ENCODE measurements at places on chromosomes 16 and 17.

DNA sequence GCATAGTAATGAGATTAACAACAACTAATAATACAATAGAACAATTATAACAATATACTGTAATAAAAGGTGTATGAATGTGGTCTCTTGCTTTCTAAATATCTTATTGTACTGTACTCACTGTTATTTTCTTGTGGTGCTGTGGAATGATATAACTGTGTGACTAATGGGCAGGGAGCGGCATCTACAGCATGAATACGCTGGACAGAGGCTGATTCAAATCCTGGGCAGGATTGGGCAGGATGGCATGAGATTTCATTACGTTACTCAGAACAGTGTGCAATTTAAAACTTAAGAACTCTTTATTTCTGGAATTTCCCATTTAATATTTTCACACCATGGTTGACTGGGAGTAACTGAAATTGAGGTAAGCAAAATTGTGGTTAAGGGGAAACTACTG lies 1239.8 kb upstream of the GOT2 start:
- DNase-seq = no peak
- no peak overlapping the region for H3K27ac ChIP-seq
- H3K36me3 ChIP-seq = no peaks in the 10 kb centered on the region
- no peak overlapping the region for H3K4me3 ChIP-seq
- H3K4me1 ChIP-seq = no peaks in the 10 kb centered on the region

DNA sequence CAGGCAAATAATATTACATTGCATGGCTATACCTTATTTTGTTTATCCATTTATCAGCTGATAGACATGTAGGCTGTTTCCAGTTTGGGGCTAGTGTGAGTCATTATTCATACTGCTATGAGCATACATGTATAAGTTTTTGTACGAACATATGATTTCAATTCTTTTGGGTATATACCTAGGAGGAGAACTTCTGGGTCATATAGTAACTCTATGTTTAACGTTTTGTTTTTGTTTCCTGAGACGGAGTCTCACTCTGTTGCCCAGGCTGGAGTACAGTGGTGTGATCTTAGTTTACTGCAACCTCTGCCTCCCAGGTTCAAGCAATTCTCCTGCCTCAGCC lies 2.4 kb upstream of the ITGAL start:
- H3K4me1 ChIP-seq = no peaks in the 10 kb centered on the region
- no peak overlapping the region for H3K27ac ChIP-seq
- no peak for DNase-seq
- H3K4me3 ChIP-seq = no peak overlapping the region

- no peaks in the 10 kb centered on the region for H3K27me3 ChIP-seq
- DNase-seq = no peak
- no peak overlapping the region for H3K27ac ChIP-seq
- no peak overlapping the region for H3K4me3 ChIP-seq
Observed at GRCh38 chr17:12821376-12821940, 32.2 kb downstream of the ARHGAP44 start.

- no peaks in the 10 kb centered on the region for H3K27me3 ChIP-seq
- H3K27ac ChIP-seq = no peak overlapping the region
- no peaks in the 10 kb centered on the region for H3K4me1 ChIP-seq
Observed at GRCh38 chr16:49369651-49370611, 3.7 kb upstream of the C16orf78 start.

DNA sequence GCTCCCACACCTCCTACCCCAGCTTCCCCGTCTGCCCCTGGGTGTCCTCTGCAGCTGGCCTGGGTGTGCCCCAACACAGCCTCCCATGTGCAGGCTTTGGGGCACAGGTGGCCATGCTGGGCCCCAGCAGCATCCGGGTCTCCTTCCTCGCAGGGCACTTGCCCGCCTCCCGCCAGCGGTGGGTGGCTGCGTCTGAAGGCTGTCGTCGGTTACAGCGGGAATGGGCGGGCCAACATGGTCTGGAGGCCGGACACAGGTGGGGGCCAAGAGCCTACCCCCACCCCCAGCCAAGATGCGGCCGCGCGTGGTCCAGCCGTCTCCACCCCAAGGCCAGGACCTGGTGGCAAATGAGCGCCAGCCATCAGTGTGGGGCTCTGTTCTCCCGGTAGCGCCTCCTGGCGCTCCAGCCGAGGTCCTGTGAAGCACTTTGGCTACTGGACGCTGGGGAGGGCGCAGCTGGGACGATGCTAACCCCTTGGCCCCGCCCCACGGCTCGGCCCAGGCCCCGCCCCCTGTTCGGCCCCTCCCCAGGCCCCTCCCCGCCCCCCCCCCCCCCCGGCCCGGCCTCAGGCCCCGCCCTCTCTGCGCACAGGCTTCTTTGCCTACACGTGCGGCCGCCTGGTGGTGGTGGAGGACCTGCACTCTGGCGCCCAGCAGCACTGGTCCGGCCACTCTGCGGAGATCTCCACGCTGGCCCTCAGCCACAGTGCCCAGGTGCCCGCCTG lies 7.3 kb upstream of the RHOT2 start:
- H3K27ac ChIP-seq = no peak overlapping the region
- DNase-seq = peak; percentile 70
- no peaks in the 10 kb centered on the region for H3K27me3 ChIP-seq

DNA sequence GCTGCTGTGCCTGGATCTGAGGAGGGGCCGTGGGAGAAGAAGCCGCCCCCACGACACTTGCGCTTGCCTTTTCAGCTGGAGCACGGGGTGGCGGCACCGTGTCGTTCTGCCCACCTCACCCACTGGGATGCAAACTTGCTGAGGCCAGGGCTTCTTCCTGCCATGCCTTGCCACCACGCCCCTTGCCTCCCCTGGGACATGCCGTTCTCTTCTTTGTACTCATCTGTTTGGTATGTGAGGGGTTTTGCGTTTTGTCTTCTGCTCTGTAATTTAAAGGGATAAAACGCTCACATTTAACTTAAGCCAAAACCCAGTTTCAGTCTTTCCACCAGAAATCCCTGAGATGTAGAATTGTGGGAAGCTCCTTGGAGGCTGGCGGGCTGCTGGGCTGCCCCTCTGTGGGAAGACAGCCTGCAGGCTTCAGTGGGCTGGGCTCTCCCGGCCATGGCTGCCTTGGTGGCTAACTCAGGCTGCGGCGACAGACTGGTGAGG lies 180.2 kb downstream of the RPTOR start:
- H3K4me1 ChIP-seq = peaks cover 25% of the 10 kb centered on the region
- H3K4me3 ChIP-seq = no peak overlapping the region
- no peaks in the 10 kb centered on the region for H3K36me3 ChIP-seq
- H3K27ac ChIP-seq = no peak overlapping the region
- no peaks in the 10 kb centered on the region for H3K27me3 ChIP-seq

DNA sequence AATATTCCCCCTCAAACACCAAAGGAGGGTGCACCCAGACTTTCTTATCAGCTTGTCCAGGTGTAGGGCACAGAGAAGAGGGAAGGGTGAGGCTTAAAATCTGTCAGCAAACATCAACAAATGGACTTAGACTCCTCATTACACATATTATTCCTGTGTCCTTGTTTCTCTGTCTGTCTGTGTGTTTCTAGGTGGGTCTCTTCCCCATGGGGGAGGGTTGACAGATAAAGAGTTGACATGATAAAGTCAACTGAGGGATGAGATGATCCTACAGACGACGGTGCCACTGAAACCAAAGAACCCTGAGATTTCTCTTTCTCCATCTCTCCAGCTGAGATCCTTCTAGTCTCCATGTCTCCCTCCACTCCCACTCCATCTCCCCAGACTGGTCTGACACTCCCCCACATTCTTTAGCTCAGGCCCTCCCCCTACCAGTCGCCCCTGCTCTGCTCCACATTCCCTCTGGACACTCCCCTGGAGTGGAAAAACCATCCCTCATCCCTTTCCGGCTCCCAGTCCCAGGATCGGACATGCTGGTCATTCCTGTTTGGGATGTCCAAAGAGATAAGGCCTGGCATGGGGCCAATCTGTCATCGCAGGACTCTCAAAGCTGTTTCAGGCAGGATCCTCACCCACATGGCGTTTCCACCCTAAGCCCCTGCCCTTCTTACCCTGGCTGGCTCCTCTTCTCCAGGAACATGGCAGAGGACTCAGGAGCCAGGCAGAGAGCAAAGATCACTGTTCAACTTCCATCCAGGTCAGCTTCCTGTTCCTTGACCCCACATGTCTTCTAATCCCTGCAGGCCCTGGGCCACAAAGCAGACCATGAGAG lies 2.9 kb upstream of the ITGA3 start:
- H3K36me3 ChIP-seq = peaks cover 14% of the 10 kb centered on the region
- H3K4me3 ChIP-seq = peak overlapping the region; percentile 3
- peak overlapping the region; percentile 97 for H3K27ac ChIP-seq
- H3K27me3 ChIP-seq = no peaks in the 10 kb centered on the region
- H3K4me1 ChIP-seq = peaks cover 69% of the 10 kb centered on the region

GRCh38 chr16:46833460-46833800 lies 2.5 kb upstream of the C16orf87 start:
- DNase-seq = no peak
- no peaks in the 10 kb centered on the region for H3K36me3 ChIP-seq
- no peaks in the 10 kb centered on the region for H3K27me3 ChIP-seq
- peaks cover 12% of the 10 kb centered on the region for H3K4me1 ChIP-seq
